ENCODE measurements at places on chromosomes 7 and 10.

DNA sequence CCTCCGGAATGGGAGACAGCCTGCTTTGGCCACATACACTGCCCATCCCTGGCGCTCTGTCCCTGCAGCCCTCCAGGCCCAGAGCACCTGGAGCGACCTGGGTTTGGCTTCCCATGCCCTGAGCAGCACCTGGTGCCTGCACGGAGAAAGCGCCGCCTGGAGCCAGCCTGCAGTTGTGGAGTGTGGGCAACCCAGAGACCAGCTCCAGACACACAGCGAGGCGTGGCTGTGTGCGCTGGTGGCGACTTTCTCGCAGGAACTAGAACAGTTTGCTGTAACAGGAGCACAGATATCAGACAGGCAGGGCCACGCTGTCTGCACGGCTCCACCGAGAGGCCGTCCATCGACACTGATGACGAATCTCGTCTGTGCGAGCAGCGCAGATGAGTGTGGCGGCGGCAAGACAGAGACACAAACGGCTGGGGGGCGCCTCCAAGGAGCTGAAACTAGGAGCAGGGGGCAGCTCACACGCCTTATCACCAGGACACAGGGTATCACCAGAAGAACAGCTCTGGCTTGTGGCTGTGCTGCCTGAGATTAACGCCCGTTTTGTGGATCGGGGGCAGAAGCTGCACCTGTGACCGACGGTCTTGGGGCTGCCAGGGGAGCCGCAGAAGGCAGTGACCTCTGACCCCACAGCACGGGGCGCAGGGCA lies 275.3 kb downstream of the DNAJB6 start:
- DNase-seq: no peak

DNA sequence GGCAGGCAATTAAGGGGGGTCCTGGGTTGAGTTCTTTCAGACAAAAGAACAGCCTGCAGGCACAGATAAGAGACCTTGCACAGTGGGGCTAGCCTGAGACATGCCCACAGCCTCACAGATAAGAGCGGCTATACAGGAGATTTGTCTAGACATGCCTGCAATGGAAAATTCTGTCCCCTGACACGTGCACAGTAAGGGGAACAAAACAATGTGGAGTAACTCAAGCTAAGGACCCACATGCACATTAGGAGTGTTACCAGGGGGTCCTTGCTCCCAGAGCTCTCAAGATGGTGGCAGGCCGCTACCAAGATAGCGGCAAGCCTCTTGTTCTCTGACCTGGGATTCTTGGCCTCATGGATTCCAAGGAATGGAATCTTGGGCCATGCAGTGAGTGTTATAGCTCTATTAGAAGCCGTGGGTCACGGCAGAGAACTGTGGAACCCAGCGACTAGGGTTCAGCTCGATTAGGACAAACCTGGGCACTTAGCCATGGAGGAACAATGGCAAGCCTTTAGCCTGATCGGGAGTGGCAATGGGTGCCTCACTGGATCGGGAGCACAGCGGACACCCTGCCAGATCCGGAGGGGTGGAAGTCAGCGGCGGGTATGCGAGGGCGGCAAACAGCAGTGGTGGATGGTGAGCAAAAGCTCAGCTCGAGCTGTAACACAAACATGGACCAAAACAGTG lies 196.9 kb downstream of the CCSER2 start:
- DNase-seq: no peak

DNA sequence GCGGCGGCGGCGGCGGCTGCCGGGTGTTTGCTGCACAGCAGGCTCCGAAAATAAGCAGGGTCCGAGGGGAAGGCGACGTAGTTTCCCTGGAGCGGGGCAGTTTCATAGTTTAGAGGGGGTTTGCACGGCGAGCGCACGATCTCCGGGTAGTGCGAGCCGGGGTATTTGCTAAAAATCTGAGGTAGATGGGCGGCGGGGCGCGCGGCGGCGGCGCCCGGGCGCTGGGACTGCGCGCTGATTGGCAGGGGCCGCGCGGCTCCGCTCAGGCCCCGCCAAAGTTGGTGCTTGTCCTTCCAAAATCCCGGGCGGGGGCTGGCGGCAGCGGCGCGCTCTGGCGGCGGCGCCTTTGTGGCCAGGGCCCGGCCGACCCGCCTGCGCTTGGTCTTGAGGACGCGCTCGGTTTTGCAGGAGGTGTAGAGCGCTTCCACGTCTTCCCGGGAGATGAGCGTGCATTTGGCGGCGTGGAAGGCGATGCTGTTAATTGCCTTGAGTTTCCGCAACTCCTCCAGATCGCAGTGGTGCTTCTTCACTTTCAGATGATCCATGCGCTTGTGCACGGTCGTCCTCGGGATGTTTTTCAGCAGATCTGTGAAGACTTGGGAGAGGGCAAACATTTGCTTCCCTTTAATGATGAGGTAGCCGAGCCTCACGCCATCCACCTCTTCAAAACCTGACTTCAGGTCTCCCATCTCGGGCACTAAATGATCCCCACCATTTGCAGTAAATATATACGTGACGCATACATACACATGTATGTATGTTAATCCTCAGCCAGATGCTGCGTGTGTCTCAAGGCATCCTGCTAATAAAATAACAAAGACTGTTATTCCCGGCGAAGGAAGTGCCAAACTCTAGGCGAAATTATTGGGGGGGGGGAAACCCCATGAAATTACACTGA lies 8.1 kb downstream of the SKIDA1 start:
- no peak for DNase-seq

DNA sequence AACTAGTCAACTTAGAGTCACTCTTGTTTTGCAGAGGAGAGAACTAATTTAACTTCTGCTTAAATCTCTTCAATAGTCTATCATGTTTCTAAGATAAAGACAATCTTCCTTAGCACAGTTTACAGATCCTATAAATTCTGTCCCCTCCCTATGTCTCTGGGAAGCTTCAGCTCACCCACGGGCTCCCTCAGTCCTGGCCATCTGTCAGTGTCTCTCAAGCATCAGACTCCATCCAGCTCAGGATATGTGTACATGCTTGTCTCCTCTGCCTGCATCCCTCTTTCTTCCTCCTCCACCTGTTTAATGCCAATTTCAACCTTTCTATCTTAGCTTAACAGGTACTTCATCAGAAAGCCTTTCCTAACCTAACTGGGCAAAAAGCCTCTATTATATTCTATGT lies 177.1 kb upstream of the PTER start:
- no peak for DNase-seq

DNA sequence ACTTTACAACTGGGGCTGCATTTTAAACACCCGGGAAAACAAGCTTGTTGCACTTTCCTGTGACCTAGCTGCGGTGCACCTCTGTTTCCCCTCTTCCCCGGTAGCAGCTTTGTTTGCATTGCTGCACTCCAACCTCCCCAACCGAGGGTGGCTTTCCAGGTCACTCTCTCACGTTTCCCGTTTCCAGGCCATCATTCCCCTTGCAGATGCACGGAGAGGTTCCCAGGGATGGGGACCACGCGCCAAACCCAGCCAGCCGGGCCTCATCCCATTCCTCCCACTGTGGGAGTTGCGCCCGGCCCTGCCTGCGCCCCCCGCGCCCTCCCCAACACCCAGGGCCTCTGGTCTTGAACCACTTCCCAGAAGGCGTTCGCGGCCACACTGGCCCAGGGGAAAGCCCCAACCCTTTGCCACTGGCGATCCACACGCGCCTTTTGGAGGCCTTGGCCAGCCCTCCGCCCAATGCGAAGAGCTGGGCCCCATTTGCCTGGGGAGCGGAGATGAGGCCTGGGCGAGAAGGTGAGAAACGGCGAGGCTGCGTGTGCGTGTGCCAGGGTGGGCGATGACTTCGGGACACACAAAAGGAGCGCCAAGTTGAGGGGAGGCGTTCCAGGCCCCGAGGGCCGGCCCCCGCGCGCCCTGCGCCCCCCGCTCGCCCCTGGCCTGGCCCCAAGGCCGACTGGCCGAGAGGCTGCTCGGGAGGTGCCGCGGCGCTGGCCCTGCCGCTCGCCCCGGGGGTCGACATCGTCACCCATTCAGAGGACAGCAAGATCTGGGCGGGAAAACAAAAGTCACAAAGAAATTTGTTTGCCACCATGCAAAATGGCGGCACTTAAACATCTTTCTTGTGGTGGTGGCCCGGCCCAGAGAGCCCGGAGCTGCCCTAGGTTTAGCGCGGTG lies 15.9 kb downstream of the SKIDA1 start:
- no peak for DNase-seq

- DNase-seq: no peak
Measured at GRCh38 chr10:103691723-103692435, 163.5 kb downstream of the SH3PXD2A start.

- DNase-seq: peak; percentile 76
Measured at GRCh38 chr7:26201247-26202018, at the start of gene CBX3. TSS of gene CBX3 (plus strand) at chr7:26201745. CDS start at chr7:26202999, 1,254 bp downstream.

DNA sequence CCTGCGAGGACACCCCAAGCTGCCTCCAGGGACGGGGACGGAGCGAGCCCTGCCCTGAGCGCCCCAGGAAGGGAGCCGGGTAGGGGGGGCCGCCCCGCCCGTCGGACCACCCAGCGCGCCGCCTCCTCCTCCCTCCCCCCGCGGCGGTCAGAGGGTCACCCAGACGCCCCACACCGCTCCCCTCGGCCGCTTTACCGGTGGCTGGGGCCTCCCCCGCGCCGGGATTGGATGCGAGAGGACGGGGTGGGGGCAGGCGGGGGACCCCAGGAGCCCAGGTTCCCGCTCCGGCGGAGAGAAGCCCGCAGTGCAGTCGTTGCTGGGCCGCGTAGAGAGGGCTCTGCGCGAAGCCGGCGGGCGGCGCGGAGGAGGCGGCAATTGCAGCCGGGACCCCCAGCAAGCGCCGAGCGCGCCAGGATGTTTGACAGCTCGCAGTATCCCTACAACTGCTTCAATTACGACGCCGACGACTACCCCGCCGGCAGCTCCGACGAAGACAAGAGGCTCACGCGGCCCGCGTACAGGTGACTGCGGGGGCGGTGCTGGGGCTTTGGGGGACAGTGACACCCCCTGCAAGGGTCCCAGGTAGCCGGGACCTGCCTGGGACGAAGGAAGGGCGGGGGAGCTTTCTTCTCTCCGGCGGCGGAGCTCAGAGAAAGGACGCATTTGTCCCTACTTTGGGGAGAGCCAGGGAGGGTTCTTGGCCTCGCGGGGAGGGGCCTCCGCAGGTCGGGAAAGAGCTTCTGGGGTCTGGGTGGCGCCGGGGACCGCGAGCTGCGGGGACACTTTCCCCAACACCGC lies at the start of gene FOXL3:
FOXL3 (plus strand) TSS at position 415 of the 798 bp plus-strand sequence; CDS start at position 415, 0 bp downstream.
- no peak for DNase-seq

DNA sequence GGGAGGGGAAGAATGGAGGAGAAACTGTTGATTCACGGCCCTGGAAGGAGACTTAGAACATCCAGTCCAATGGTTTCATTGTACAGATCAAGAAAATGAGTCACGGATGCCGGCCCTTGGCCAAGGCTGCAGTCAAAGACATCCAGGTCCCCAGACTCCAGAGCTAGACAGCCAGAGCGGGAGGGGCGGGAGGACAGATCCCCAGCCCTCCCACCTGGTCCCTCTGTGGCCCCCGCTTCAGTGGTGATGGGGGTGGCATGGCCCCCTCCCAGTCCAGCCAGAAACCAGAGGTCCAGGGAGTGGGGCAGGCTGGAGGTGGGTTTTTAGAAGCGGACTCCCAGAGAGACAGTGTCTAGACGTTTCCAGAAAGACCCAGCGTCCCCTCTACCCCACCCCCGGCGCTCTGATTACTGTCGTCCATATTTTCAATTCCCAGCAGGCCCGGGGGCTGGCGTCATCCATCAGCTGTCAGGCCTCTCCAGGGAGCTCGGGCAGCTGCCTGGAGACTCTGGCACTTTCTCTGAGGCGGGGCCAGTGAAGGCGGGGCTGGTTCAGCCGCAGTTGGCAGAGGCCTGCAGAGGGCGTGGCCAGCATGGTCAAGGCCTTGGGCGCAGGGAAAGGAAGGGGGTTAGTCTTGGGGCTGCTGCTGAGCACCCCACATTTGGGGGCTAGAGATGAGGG lies 8.0 kb upstream of the HSPB1 start:
- DNase-seq: no peak

- no peak for DNase-seq
Measured at GRCh38 chr10:122939856-122940543, 14.0 kb downstream of the C10orf88 start.

DNA sequence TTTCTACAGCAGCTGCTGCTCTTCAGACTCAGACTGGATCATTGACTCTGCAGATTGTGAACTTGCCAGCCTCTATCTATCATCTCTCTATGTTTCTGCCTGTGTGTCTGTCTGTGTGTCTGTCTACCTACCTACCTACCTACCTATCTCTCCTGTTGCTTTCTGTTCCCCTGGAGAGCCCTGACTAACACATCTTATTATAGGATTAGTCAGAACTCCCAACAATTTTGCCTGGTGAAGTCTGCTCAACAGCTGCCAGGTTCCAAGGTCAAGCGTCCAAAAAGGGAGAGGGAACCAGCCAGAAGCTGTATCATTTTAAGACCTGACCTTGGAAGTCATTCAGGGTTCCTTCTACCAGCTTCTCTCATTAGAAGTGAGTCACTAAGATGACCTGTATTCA lies 579.0 kb upstream of the DPP6 start:
- DNase-seq: no peak

DNA sequence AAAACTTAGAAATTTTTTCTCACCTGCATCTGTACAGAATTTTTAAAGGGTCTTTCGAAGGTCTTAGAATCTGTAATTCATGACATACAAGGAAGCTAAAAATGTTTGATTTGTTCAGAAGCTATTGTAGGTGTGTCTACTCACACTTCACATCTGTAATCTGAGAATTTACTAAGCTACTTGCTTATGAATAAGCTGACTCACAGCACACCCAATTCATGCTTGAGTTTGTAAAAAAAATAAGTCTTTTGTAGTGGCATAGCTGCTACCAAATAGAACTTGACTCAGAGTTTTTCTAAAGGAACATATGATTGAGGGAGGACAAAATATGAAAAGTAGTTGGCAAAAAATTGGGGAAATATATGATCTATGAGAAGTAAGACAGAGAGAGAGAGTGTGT lies 12.7 kb upstream of the AGR2 start:
- no peak for DNase-seq

- no peak for DNase-seq
Measured at GRCh38 chr7:27211764-27212204, 11.9 kb upstream of the HOXA13 start.

DNA sequence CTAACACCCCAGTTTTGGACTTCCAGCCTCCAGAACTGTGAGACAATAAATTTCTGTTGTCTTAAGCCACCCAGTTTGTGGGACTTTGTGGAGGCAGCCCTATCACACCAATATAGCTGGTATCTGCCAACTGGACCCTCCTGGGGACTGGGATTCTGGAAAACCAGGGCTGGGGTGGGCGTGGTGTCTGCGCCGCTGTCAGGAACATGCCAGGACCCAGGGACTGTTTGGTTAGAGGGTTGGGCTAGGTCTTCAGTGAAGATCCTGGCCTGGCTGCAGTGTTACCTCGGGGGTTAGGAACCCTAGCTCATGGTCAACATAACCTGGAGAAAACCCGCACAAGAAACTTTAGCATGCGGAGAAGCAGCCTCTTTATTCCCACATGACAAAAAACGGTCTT lies 42.6 kb downstream of the PNLIPRP2 start:
- DNase-seq: no peak

- no peak for DNase-seq
Measured at GRCh38 chr10:129426606-129427005, 40.4 kb upstream of the MGMT start.

- DNase-seq: no peak
Measured at GRCh38 chr10:111593578-111593977, 516.7 kb downstream of the ADRA2A start.

- DNase-seq: no peak
Measured at GRCh38 chr7:115933471-115933870, 97.1 kb downstream of the TFEC start.

All from GM12864 (cell line).